ENCODE measurements at places on chromosomes 1 and 21. TPM values are rescaled to one million over a fixed set of nuclear protein-coding genes. Genes with fewer than 3 reads are reported as not detected.

TNFSF4 gene
- 14.7 TPM for total RNA-seq

SLC22A15 gene
- 2.0 TPM for total RNA-seq

IL10 gene
- not detected for total RNA-seq

RGS1 gene
- 57.3 TPM for total RNA-seq

KCNJ6 gene
- total RNA-seq: 0.36 TPM

ARID1A gene
- 71.4 TPM for total RNA-seq

TDRD5 gene
- 3.8 TPM for total RNA-seq

LRP8 gene
- 6.7 TPM for total RNA-seq

HSD11B1 gene
- 29.1 TPM for total RNA-seq

NPHS2 gene
- total RNA-seq: not detected

TCHH gene
- not detected for total RNA-seq

SH2D5 gene
- not detected for total RNA-seq

DYRK3 gene
- total RNA-seq: 9.7 TPM

CTSK gene
- 6.6 TPM for total RNA-seq

MAP3K21 gene
- 76.1 TPM for total RNA-seq

TBX19 gene
- total RNA-seq: 3.8 TPM

SLAMF6 gene
- 0.64 TPM for total RNA-seq

FCRL1 gene
- not detected for total RNA-seq

NAV1 gene
- 13.1 TPM for total RNA-seq

AKR7A3 gene
- total RNA-seq: 2.6 TPM

RIPK4 gene
- 52.6 TPM for total RNA-seq

LEFTY2 gene
- 7.9 TPM for total RNA-seq

PLOD1 gene
- 73.6 TPM for total RNA-seq
